Fibroblast of skin of left biceps (primary cell): ENCODE measurements at places on chromosomes 12 and 14.

GRCh38 chr12:27208414-27208750 is 35.7 kb upstream of the STK38L start:
- DNase-seq = no peak

- DNase-seq = no peak
Observed at GRCh38 chr14:99609245-99610170, 5.5 kb upstream of the CCDC85C start.

DNA sequence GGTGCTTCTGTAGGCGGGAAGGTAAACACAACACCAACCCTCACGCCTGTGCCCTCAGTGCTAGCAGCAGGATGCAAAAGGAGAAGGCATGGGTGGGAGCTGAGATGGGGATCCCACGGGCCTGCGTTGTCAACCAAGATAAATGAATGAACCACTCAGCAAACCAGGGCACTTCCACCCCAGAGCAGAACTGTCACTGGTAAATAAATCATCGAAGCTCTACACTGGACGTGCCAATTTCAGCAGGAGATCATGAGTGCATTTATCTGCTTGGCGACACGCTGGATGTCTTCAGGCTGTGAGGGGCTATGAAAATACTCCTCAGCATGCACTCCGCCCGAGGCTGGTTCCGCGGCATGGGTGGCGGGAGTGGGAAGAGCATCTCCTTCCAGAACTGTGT is 33.2 kb downstream of the HSPB8 start:
- DNase-seq = no peak

DNA sequence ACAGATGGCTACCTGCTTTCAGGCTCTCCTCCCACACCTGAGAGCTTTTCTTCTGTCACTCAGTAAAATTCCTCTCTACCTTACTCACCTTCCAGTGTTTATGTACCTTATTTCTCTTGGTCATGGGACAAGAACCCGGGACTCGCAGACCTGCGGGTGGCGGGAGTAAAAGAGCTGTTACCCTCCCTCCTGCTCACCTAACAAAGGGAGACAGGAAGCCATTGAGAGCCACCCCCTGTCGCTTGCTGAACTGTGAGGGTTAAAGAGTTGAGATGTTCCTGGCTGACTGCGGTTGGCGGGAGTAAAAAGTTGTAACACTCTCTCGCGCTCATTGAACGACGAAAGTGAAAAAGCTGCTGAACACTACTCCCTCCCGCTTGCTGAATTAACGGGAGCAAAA is 1935.1 kb upstream of the FLRT2 start:
- no peak for DNase-seq

- DNase-seq = peak; percentile 94
Observed at GRCh38 chr12:86698641-86698980, 442.4 kb upstream of the MGAT4C start.

GRCh38 chr14:65007202-65007601 is 20.5 kb downstream of the FNTB start:
- no peak for DNase-seq

DNA sequence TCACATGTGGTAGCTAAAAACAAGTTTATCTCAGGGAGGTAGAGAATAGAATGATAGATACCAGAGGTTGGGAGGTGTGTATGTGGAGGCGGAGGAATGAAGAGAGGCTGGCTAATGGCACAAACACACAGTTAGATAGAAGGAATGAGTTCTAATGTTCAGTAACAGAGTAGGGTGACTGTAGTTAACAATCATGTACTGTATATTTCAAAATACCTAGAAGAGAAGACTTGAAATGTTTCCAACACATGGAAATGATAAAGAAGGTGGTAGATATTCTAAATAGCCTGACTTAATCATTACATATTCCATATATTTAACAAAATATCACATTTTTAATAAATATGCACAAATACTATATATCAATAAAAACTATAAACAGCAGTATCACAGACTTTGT is 8.9 kb upstream of the IFNG-AS1 start:
- DNase-seq = no peak

- DNase-seq = no peak
Observed at GRCh38 chr12:6786416-6787094, 2.8 kb upstream of the CD4 start.

DNA sequence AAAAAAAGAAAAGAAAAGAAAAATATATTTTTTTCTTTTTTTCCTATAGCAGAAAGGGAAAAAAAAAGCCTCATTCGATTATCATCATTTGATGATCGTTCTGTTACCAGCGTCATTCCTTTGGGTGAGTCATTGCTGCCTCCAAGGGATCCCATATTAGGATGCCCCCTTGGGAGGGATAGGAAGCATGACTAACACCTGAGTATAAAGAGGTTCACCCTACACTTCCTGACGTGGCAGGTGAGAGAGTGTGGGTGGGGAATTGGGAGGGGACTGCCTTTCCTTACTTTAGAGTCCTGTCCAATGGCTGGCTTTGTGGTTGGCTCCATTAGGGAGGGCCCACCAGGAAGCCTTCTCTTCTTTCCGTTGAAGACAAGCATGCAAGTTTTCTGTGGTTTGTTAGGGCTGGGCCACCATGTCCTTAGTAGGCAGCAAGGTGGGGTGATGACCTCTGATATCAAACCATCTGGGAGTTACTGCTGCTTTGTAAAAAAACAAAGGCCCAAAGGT is 56.1 kb upstream of the FUT8 start:
- peak; percentile 74 for DNase-seq
